ENCODE measurements at places on chromosomes 7 and 10.
A peak's percentile ranks its signal among the peaks of the same experiment; 100 is the strongest.

DNA sequence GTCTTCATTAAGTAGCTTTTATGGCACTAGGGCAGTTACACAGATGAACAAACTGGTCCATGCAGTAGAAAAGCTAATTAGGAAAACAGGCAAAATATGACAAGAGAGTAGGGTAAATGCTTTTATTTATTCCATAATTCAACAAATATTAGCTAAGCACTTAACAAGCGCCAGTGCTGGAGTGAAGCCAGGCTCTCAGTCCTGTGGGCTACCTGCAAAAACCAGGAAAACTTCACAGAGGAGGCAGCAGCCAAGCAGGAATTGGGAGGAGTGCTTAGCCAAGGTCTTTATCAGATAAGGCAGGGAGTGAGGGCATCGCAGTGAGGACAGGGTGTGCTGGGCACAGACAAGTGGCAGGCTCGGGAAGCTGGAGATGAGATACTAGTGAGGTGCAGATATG, 4.9 kb upstream of the KAT6B start:
- no peak for DNase-seq

- no peak for DNase-seq
Measured at GRCh38 chr7:125651823-125652528, 722.4 kb upstream of the POT1 start.

GRCh38 chr10:3098689-3099088, 31.3 kb downstream of the PFKP start:
- no peak for DNase-seq

DNA sequence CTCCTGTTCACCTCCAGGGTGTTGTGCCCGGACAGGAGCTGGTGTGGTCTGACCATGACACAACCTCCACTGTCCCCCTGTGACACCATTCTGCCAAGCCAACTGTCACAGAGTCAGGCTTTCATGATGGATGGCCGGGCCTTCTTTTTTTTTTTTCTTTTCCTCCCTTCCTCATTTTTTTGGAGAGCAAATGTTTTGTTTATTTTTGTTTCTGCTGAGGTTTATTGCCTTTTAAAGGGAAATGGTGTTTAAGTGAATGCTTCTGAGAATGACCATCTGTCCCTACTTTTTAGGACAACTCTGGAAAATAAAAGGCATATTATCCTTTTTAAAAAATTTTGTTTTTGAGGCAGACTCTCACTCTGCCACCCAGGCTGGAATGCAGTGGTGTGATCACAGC, 115.1 kb upstream of the NPS start:
- DNase-seq, result no peak

- peak; percentile 28 for DNase-seq
Measured at GRCh38 chr10:70348228-70348850, 34.1 kb downstream of the LRRC20 start.

- DNase-seq, result no peak
Measured at GRCh38 chr7:27345164-27345887, 102.7 kb downstream of the EVX1 start.

DNA sequence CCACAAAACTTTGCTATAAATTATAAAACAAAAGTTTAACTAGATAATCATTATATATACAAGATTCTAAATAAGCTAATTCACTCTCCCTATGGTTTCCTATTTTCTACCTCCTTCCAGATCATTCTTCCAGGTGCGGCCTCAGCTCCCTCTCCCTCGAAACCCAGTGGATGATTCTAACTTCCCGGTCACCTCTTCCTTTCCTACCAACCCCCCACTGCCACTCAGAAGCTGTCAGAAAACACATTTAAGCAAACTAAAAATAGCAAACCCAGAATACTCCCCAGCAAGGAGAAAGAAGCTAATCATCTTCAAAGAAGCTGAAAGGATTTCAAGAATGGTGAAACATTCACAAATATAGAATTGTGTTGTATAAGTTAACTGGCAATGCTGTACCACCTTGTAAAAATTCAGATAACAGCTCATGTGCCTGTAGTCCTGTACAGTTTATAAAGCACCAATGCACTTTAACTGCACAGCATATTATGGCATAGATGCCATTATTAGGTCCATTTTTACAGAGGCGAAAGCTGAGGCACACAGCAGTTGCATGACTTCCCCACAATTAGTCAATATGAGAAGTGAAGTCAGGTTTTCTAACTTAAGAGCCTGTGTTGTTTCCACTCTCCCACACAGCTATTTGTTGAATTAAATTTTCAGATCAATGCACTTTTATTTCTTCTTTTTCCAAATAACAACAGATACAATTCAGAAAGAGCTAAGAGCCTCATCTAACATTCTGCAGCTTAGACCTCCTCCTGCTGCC, 13.7 kb upstream of the DNTT start:
- no peak for DNase-seq
